Stimulated activated CD4-positive, alpha-beta T cell treated with anti-CD3 and anti-CD28 coated beads, Interleukin-15, amount 100 ng/mL, for 24 hours (primary cell): ENCODE measurements at places on chromosomes 1 and 21.

GRCh38 chr1:37946703-37947360 is at the start of gene INPP5B:
Gene INPP5B (minus strand): TSS chr1:37947053. CDS start chr1:37946308, 745 bp downstream.
- peak; percentile 86 for DNase-seq

DNA sequence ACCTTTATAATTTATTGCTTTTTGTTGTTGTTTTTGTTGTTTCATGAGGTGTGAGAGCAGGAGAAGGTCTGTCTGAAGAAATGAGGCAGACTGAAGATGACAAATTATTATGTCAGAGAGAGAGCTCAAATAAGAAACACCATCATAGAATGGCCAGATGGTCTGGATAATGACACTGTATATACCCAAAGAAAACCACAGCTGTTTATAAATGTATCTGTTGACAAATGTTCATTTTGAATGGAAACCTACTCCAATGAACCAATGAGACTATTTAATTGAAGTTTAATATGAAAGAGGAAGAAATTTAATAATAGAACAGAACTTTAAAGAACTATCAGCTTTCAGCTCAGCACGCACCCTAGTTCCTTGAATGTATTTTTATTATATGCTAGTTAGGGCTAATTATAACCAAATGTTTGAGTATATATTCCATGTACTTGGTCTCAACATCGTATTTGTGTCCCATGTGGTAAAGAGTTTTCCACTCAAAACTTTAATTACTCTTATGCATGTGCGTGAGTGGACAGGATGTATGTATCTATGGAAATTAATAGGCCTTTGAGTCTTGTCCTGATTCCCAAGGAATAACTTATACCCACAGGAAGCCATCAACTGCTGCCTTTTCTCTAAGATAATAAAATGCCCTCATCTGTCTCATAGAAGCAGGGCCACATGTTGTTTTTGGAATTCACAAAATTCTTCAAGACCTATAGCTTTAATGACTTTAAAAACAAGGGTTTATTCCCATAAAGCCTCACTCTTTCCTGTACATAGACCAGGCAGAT is 202.7 kb downstream of the KCNK2 start:
- DNase-seq: no peak

DNA sequence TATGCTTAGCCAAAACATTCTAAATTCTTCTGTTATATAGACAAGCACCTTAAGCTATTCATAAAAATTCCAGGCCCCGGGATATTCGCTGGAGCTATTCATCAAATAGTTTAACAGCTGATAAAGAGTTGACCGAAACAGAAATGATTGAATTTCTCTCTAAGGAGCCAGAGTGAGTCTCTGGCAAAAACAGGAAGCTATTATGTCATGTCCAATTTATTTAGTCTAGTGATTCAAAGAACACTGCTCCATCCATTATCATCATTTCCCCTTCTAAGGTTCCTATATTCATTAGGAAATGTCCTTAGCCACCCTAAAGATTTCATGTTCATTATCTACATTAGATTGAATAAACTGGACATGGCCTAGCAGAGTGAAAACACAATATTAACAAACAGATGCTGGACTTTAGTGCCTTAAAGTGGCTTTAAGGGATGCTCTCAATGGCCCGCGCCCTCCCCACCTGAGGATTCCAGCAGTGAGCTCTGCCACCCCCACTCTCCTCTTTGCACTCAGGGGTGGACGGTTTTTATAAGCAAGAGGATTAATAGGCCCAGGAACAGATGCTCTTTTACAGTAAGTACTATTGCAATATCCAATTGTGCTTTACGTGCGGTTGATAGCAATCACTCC is 122.1 kb upstream of the RGS1 start:
- DNase-seq: no peak

DNA sequence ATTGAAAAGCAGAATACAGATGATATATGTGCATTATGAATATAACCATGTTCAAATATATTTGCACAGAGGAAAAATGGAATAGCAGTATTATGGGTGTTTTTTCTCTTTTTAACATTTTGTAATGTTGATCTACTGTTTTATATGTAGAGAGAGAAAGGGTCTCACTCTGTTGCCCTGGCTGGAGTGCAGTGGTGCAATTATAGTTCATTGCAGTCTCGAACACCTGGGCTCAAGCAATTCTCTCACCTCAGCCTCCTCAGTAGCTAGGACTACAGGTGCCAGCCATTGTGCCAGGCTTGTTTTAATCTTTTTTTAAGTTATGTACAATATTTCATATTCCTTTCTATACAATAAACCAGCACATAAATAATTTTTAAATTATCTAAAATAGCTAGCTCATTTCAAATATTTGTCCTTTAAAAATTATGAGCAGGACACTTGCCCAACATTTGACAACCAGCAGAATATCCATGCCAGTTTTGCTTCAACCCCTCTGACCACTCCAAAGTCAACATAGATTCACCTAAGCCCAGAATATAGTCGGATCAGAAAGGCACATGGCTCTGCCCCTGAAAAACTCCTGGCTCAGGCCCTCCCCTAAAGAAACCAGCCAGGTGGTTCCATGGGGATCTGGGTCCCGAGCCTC is 29.8 kb downstream of the ZNF281 start:
- no peak for DNase-seq

- DNase-seq: no peak
These were observed 116.4 kb downstream of the TBX19 start for GRCh38 chr1:168396940-168397684.

GRCh38 chr1:154751690-154752089 is 118.4 kb downstream of the KCNN3 start:
- peak; percentile 48 for DNase-seq

DNA sequence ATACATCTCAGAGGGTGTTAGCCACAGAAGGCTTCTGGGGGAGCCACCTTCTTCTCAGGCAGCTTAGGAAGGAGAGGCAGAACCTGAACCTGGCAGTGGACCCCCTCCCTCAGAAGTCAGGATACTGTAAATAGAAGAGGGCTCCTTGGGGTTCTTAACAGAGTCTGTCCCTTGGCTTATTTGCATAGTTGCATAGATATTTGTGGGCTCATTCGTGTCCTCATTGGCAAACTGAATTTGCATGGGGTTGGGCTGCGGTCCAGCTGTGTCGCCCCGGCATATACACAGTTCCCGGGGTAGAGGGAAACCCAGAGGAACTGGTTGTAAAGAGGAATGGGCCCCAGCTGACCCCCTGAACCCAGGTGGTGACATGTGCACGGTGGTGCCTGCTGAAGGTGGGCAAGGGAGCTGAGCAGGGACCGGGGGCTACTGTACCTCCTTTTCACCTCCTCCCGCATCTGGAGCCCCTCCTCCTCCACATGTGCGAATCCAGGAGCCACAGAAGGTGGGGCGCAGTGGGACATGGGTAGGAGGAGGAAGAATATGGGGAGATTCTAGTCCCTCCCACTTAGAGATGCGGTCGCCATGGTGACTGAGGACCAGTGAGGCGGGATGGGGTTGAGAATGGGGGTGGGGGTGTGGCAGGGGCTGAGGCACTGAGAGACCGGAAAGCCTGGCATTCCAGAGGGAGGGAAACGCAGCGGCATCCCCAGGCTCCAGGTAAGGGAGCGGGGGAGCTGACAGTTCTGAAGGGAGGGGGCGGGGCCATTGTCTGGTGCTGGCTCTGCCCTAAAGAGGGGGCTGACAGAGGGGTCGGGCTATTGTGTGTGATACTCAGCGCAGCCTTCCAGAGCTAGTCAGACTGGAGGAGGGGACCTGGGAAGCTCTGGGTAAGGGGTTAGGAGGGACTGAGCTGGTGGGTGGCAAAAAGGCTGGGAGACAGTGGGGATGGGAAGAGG is 3.7 kb upstream of the SEMA4A start:
- no peak for DNase-seq

DNA sequence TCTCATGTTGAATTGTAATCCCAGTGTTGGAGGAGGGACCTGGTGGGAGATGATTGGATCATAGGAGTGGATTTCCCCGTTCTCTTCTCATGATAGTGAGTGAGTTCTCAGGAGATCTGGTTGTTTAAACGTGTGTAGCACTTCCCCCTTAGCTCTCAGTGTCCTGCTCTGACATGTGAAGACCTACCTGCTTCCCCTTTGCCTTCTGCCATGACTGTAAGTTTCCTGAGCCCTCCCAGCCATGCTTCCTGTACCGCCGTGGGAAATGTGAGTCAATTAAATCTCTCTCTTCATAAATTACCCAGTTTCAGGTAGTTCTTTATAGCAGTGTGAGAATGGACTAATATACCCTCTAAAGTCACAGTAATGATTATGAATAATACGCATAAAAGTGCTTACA is 248.4 kb upstream of the LRRC7 start:
- no peak for DNase-seq

- no peak for DNase-seq
These were observed 93.8 kb downstream of the SYT2 start for GRCh38 chr1:202616355-202616915.

DNA sequence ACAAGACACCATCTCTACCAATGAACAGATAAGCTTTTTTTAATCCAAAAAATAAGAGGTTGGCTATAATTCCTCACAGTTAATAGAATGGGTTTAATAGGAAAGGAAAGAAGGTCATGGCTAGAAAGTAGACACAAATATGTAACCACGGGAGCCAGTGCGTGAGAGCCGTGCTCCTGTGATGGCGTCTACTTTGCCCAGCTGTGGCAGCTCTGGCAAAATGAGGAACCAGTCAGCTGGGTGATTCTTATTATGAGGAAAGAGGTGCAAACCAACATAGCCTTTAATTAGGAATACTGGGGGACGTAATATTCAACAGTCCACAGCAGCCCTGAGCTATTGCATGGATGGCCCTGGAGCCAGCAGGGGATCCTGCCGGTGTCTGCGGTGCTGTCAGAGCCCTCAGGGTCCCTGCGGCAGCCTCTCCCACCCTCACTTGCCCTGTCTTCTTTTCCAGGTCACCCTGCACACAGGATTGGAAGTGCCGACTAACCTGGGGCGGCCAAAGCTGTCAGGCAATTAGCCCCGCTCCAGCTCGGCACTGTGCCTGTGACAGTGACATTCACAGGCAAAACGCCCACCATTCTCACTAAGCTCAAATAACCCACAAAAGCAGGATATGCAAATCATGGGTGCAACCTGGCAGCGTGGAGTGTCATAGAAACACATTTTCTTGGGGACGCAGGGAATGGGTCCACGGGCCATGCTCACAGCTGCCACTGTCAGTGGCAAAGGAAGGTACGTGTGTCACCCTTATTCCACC is 25.9 kb upstream of the GNPAT start:
- DNase-seq: no peak

DNA sequence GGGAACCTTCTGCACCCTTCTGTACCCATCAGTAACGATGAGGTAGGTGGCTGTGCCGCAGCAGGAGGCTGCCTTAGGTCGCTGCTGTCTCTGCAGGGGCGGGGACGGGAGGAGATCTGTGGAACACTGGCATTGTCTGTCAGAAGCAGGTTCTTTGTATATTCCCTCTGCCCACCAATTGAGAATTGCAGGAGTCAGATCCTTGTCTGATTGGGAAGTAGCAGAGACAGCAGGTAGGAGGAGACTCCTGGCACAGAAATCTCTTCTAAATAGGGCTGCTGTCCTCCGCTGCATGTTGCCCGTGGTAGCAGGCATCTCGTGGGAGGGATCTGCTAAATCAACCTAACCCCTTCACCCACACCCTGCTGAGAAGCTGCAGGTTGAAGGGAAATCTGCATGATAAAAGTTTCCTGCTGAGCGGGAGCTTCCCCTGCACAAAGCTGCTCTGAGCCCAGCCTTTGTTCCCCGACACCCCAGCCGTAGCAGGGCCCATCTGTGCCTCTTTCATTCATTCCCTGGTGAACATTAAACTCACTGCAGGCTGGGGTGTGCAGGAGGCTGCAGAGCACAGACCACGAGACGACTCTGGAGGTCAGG is 15.9 kb downstream of the SARS1 start:
- no peak for DNase-seq

DNA sequence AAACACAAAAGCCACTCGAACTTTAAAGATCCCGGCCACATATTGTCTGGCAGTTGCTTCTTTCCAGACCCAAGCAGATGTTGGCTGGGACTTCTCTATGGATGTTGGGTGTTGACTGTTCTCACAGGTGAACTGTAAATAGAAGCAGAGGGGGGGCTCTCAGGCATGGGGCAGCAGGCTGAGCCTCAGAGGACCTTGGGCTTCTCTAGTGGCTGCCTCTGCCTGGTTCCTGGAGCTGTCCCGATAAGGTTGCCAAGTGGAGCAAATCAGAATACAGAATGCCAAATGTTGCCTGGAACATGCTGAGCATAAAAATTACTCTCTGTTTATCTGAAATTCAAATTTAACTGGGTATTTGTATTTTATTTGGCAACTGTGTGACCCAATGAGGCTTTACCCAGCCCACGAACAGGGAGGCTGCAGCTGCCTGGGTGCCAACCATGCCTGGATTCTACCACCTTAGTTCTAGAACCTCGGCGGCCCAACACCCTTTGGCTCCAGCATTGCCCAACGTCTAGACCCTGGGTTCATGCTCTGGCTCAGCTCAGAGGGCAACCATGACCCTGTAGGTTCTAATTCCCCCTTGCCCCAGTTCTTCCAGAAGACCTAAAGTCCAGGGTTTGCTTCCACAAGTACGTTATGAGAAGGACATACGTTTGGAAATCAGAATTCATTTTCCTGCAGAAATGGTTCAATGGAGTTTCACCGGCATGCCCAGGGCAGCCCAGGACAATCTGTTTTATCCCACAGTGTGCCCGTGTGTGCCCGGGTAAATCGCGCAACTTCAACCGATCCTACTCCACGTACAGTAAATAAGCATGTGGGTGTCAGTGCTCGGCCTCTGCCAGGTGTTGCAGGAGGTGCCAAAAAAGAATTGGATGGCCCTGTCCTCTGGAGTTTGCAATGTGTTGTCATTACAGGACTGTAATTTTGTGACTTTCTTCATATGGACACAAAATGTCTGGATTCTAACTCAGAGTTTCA is 5.4 kb upstream of the SLC45A1 start:
- no peak for DNase-seq

GRCh38 chr1:156523801-156524480 is 23.4 kb upstream of the MEF2D start:
- DNase-seq: no peak

GRCh38 chr1:193392686-193393085 is 206.3 kb upstream of the B3GALT2 start:
- DNase-seq: no peak

DNA sequence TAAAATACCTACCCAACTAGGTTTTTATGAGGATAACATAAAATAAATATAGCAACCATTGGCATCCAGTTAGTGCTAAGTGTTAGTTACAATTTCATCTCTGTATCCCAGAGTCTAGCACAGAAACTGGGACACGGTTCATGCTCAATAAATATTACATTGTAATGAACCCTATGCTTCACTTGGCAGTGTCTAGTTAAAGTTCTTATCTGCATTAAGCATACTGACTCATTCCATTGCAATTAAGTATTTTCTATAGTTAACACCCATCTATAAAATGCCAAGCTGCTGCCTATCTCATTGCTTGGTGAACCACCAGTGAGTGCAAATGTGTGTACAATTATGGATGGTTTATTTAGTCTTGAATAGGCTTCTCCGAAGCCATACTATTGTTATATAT is 15.2 kb downstream of the CHML start:
- no peak for DNase-seq

GRCh38 chr1:168007691-168008090 is 70.8 kb upstream of the MPC2 start:
- no peak for DNase-seq

- peak; percentile 54 for DNase-seq
These were observed 1.6 kb downstream of the ADAM15 start for GRCh38 chr1:155052439-155053395.

- no peak for DNase-seq
These were observed 1.7 kb downstream of the FOXO6 start for GRCh38 chr1:41362749-41363590.
